ENCODE measurements at places on chromosomes 1 and 21.

- no peak for DNase-seq
Observed at GRCh38 chr21:35586305-35586704, 474.0 kb downstream of the SETD4 start.

DNA sequence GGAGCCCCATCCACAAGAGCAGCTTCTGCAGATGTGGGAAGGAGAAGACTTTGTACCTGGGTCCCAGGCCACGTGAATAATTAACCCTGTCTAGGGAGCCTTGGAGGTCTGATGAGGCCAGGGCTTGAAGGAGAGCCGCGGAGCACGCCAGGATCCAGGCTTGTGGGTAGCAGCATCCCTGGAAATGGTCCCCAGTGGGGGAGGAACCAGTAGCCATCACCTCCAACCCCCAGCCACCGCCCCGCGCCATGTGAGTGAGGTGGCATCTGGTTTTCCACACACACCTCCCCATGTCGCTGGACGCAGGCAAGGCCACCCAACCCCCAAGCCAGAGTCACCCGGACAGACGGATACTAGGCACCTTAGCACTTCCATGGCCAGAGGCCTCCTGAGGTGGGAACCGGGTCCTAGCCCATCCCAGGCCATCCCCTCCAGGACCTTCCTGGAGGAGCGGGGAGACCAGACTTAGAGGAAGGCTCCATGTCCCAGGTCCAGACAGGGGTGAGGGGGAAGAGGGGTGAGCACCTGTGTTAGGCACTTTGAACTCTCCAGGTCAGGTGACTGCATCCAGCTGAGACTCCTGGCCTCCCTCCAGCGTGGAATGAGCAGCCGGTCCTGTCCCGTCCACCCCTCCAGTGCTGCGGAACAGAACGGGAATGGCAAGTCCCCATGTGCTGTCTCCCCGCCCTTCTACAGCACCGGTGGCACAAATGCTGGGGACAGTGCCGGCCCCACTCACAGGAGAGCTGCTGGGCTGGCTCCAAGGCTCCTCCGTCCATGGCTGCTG is 53.2 kb downstream of the RIPK4 start:
- DNase-seq: no peak

- no peak for DNase-seq
Observed at GRCh38 chr1:119222271-119222670, 81.8 kb upstream of the WARS2 start.

DNA sequence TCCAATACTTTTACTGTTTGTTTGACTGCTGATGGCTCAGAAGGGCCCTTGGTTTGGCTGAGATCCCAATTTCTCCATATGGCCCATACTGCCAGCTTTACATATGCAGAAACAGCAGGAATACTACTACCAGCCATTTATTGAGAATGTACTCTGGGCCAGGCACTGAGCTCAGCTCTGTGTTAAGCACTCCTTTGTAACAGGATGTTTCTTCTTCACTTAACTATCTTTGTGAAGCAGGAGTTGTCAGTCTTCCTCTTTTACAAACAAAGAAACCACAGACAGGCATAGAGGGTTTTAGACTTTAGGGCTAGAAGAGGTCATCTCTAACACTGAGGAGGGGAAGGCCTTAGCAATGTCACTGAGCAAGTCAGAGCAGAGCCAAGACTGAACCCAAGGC is 8.3 kb downstream of the HMGCL start:
- DNase-seq: no peak

DNA sequence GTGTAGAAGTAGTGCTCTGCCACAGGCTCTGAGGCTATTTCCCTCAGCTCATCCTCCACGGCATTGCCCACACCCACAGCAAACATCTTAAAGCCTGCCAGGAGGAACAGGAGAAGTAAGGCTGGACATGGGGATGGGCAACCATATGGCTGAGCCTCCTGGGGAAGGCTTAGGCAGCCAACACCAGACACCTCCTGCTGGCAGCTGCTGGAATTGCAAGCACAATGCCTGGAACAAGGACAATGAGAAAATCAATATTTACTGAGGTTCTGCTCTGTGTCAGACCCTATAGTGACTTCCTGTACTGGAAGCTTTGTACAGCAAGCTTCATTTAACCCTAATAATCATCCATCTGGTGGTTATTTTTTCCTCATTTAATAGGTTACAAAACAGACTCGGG is 8.2 kb downstream of the MATN1 start:
- DNase-seq: no peak

- DNase-seq: no peak
Observed at GRCh38 chr1:64482720-64483119, 12.8 kb downstream of the CACHD1 start.

GRCh38 chr1:151325646-151326429 is 1.4 kb downstream of the PI4KB start:
- no peak for DNase-seq

DNA sequence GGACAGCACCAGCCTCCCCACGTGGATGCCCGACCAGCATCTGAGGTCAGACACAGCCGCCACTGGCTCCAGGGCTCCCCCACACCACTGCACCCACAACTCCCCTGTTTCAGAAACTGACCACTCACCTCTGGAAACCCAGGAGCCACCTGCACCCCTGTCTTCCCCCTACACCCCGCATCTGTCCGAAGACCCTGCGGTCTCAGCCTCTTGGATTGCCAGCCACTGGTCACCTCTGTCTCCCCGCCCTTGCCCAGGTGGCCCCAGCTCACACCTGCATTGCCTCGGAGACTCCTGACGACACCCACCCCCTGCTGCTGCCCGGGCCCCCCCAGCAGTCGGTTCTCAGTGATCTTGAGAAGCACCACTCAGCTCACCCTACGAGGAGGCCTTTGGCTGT is 21.3 kb upstream of the NPHP4 start:
- no peak for DNase-seq

DNA sequence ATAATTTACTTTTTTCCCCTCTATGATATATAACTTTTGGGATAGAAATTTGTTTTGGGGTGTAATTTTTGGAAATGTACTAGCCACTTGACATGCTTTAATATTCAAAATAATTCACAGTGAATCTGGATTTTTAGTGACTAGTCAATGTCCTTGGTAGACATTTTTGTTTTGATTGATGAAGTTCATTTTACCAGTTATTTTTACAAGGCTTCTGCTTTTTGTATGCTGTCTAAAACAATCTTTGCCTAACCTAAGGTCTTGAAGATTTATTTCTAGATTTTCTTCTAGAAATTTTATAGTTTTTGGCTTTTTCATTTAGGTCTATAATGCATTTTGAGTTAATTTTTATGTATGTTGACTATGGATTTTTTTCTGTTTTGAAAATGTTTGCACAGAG is 30.9 kb downstream of the DISP1 start:
- no peak for DNase-seq

DNA sequence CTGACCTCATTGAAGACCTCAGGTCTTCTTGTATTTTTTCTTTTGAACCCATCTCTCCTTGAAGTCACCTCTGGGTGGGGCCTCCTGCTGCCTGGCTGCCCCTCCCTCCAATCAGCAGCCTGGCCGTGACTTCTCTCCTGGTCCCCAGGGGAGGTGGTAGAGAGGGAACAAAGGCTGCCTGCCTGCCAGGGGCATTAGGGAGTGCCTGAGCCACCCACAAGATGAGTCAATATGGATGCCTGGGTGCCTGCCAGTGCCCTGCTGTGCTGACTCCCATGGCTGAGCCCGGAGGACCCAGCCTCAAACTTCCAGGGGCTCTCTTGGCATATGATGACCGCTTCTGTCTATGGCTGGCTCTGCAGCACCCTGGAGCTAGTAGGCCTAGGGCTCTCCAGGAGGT is 5.3 kb upstream of the CDCP2 start:
- DNase-seq: no peak

GRCh38 chr1:18681423-18681835 is 50.8 kb downstream of the PAX7 start:
- DNase-seq: no peak

DNA sequence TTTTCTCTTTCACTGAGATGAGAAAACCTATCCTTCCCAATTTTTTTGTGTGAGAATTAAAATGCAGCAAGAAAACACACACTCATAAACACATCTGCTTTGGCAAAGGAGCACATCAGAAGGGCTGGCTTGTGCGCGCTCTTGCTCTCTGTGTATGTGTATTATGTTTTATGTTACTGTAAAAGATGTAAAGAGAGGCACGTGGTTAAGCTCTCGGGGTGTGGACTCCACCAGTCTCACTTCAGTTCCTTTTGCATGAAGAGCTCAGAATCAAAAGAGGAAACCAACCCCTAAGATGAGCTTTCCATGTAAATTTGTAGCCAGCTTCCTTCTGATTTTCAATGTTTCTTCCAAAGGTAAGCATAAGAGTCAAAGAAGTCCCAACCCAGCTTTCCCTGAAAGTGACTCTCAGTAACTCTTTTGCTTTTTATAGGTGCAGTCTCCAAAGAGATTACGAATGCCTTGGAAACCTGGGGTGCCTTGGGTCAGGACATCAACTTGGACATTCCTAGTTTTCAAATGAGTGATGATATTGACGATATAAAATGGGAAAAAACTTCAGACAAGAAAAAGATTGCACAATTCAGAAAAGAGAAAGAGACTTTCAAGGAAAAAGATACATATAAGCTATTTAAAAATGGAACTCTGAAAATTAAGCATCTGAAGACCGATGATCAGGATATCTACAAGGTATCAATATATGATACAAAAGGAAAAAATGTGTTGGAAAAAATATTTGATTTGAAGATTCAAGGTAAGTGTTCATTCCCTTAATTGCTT is at the start of gene CD2:
Gene CD2 (plus strand): TSS at position 233 of the 780 bp plus-strand sequence. CDS start 63 bp downstream, at position 296.
- no peak for DNase-seq

DNA sequence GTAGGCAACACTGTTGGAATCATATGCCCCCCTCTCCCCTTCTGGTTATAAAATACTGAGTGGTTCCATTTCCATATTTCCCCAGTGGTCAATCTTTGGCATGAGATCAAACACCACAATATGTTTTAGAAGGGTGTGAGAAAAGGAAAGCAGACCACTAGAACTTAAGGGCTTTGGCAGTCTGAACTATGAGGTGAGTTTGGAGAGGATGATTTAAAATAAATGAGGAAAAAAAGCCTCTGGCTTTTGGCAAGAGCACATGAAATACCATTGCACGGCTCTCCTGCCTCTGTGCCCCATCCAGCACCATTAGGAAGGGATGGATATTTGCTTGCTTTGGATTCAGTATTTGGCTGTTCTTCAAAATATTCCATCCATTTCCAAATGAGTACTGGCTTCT is 339.5 kb upstream of the C1orf87 start:
- DNase-seq: no peak

- DNase-seq: peak; percentile 92
Observed at GRCh38 chr1:34742667-34743270, 12.1 kb upstream of the GJB5 start.

DNA sequence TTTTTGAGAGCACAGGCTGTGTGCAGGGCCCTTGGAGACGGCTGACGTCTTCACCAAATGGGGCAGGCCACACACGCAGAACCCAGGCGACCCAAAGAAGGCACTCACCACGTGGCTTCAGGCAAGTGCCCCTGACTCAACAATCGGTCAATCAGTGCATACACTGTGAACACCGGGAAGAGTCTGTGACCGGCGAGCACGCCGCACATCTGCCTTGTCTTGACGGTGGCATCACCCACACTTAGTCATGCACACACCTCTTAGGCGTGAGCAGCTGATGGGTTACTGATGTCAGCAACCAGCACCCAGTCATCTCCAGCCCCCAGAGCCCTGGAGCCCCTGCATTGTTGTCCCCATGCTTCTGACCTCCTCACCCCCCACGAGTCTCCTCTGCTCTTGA is 4.9 kb upstream of the LRRC3 start:
- no peak for DNase-seq

DNA sequence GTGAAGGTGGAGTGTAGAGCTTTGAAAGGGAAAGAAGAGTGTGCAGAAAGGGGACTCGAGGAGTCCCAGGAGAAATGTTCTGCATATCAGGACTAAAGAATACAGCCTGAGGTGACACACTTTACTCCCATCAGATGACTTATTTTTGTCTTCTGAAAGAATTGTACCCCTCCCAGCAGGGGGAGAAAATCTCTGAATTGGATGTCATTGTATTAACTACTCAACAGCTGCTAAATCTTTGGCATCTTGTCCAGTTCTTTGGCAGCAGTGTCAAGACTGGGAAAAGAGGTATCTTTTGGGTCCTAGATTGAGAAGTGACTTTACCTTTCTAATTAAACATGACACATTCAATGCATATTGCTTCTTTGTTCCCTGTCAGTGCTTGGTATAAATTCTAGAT is 18.9 kb downstream of the UBE4B start:
- DNase-seq: no peak

DNA sequence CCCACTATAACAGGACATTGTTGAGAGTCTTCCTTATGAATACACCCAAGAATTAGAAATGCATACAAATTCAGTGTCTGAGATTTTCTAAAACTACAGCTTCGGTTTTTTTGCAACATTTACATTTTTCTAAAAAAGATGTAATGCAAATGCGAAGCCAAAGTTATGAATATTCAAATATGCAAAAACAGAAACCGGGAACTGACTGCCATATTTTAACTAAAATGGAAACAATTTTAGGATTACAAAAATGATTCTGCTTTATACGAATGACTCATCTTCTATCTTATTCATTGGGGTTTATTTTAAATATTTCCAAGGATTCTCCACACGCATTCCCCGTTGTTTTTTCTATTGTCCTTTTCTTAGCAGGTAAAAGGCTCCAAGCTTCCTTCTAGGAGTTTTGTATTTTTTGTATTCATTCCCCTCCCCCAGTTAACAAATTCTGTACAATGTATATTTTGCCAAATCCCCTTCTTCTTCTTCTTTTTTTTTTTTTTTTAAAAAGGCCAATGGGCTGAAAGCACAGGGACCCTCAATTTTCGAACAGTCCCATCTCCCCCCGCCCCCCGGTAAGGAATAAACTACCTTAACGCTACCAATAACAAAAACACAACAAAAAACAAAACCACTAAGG is 1.0 kb downstream of the ARPC5 start:
- DNase-seq: no peak

GRCh38 chr1:119372503-119373086 is 4.0 kb downstream of the HAO2 start:
- no peak for DNase-seq

GRCh38 chr1:89529196-89529595 is 4.6 kb downstream of the LRRC8B start:
- no peak for DNase-seq

Data from head of caudate nucleus (tissue), 42 donors.